ENCODE measurements at places on chromosomes 2 and 18. TPM values are rescaled to one million over a fixed set of nuclear protein-coding genes. Genes with fewer than 3 reads are reported as not detected.

GRCh38 chr2:132274000-132274399 lies 112.2 kb upstream of the ANKRD30BL start:
- no peaks in the 10 kb centered on the region for H3K27me3 ChIP-seq
- H3K4me1 ChIP-seq: no peaks in the 10 kb centered on the region
- H3K36me3 ChIP-seq: no peaks in the 10 kb centered on the region
- DNase-seq: no peak
- no peak overlapping the region for H3K27ac ChIP-seq

UGT1A5 gene
- total RNA-seq: not detected

KCNJ13 gene
- not detected for total RNA-seq

DNA sequence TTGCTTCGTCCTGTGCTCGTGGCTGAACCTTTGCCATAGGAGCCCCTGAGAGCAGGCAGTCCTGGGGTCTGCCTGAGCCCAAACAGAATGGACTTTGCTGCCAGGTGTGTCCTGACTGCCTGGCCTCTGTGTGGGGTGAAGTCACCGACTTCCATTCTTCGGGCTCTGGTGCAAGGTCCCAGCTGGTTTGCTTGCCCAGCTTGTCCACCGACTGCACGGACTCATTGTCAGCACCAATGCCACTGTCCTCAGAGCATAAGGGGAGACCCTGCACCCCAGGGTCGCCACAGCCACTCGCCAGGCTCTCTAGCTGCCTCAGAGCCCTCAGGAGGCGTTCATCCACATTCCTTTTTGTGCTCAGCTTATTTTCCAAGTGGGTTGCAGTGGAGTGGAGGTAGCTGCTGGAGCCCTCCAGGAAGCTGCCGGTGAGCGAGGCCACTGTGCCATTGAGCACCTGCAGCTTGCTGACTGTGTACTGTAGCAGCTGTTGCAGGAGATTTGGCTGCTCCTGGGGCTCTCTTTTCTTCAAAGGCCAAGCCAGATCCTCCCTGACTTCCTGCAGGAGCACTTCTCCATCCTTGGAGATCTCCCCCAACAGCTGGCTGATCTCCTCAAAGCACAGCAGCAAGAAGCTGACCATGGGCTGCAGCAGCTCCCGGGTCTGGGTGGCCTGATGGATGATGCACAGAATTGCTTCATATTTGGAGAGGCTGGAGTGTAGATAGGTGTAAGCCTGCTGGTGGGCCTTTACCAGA lies 1.2 kb downstream of the PCARE start:
- H3K36me3 ChIP-seq: no peaks in the 10 kb centered on the region
- H3K27me3 ChIP-seq: no peaks in the 10 kb centered on the region
- no peak for DNase-seq
- H3K27ac ChIP-seq: no peak overlapping the region
- no peaks in the 10 kb centered on the region for H3K4me1 ChIP-seq

ANKRD62 gene
- not detected for total RNA-seq

GRCh38 chr2:238129166-238130010 lies 9.1 kb upstream of the KLHL30 start:
- DNase-seq: no peak
- H3K27me3 ChIP-seq: no peaks in the 10 kb centered on the region
- H3K36me3 ChIP-seq: no peaks in the 10 kb centered on the region

PCARE gene
- total RNA-seq: not detected

DNA sequence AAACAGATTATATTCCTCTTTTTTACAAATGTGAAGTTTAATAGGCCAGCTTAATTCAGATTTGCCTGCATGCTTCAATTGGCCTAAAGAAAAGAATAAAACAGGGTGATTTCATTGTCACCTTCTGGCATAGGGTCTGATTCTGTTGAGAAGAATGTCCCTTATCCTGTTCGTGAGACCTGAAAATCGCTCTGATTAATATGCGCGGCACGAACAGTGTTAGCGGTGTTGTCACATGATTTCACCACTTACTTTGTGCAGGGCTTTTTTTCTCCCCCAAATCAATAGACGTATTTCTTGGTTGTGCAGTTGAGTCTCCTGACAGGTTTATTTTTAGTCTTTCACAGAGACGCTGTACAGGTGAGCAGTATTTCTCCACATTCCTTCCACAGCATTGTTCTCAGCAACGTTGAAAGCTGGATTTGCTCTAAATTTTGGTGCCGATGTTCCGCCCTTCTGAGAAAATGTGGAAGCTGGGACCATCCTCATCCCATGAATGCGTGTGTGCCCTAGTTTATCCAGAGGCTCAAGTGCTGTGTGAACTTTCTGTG lies 81.9 kb downstream of the ITGB1BP1 start:
- H3K36me3 ChIP-seq: no peaks in the 10 kb centered on the region
- DNase-seq: no peak
- peaks cover 3% of the 10 kb centered on the region for H3K27me3 ChIP-seq
- no peak overlapping the region for H3K4me3 ChIP-seq

DNA sequence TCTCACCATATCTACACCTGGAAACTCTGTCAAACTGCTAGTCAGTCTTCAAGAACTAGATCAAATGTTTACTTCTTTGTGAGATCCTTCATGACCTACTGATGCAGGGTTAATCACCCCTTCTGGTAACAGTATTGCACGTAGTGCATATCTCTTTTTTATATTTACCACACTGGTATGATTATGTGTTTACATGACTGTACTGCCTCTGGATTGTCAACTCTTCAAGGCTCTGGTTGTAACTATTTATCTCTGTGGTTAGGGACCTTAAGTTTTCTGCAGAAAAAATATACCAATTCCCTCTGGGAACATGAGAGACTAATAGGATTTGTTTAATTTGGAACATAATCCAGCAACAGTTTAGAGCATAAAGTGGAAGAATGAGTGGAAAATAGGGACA lies 135.5 kb downstream of the PDE1A start:
- H3K4me3 ChIP-seq: no peak overlapping the region
- H3K36me3 ChIP-seq: no peaks in the 10 kb centered on the region
- H3K27me3 ChIP-seq: no peaks in the 10 kb centered on the region
- no peaks in the 10 kb centered on the region for H3K4me1 ChIP-seq

PSD4 gene
- 124 TPM for total RNA-seq

DNA sequence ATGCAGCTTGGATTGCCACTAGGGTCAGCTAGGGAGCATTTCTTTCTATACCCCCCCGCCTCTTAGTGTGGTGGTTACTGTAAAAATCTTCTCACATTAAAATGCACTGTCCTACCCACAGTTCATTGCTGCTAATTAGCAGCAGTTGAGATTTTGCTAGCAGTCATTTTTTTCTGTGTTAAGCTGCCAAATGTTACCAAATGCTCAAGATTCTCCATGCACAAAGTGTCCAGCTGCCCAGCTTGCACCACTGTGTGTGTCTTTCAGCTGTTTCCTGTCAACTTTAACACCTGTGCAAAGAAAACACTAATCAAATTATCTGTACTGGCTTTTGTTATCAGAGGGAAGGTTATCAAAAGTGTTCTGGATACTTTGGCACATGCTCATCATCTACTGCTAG lies 679.3 kb downstream of the NR4A2 start:
- DNase-seq: no peak
- no peak overlapping the region for H3K27ac ChIP-seq
- no peaks in the 10 kb centered on the region for H3K4me1 ChIP-seq
- H3K27me3 ChIP-seq: no peaks in the 10 kb centered on the region
- H3K4me3 ChIP-seq: no peak overlapping the region

- H3K27ac ChIP-seq: no peak overlapping the region
- no peak overlapping the region for H3K4me3 ChIP-seq
- no peaks in the 10 kb centered on the region for H3K27me3 ChIP-seq
- peak; percentile 30 for DNase-seq
These were observed 49.9 kb upstream of the DAPL1 start for GRCh38 chr2:158745067-158745865.

GRCh38 chr2:42132191-42132965 lies 36.8 kb upstream of the EML4 start:
- H3K36me3 ChIP-seq: no peaks in the 10 kb centered on the region
- H3K4me3 ChIP-seq: peak overlapping the region; percentile 75
- DNase-seq: no peak
- H3K27ac ChIP-seq: peak overlapping the region; percentile 97

EFHD1 gene
- total RNA-seq: 1.3 TPM

- DNase-seq: no peak
- H3K27ac ChIP-seq: no peak overlapping the region
- peaks cover 9% of the 10 kb centered on the region for H3K4me1 ChIP-seq
These were observed 47.0 kb downstream of the CXCR4 start for GRCh38 chr2:136070913-136071312.

CRYGC gene
- total RNA-seq: not detected

DNA sequence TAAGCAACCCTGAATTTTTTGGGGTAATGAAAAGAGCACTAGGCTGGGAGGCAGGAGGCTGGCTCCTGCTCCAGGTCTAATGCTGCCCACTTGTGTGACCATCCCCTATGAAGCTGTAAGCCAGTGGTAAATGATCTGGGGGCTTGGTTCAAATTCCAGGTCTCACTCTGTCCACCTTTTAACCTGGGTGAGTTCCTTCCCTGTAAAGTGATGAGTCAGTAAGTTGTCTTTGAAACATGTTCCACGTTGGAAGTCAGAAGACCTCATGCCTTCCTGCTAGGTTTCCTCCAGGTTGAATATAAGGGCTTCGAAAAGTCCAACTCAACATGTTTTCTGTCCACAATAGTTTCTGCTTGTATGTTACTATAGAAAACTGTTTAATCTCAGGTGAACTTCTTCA lies 160.9 kb upstream of the MYT1L start:
- H3K36me3 ChIP-seq: no peaks in the 10 kb centered on the region
- no peak overlapping the region for H3K27ac ChIP-seq
- no peaks in the 10 kb centered on the region for H3K4me1 ChIP-seq
- no peak for DNase-seq
- no peaks in the 10 kb centered on the region for H3K27me3 ChIP-seq
- no peak overlapping the region for H3K4me3 ChIP-seq

DNA sequence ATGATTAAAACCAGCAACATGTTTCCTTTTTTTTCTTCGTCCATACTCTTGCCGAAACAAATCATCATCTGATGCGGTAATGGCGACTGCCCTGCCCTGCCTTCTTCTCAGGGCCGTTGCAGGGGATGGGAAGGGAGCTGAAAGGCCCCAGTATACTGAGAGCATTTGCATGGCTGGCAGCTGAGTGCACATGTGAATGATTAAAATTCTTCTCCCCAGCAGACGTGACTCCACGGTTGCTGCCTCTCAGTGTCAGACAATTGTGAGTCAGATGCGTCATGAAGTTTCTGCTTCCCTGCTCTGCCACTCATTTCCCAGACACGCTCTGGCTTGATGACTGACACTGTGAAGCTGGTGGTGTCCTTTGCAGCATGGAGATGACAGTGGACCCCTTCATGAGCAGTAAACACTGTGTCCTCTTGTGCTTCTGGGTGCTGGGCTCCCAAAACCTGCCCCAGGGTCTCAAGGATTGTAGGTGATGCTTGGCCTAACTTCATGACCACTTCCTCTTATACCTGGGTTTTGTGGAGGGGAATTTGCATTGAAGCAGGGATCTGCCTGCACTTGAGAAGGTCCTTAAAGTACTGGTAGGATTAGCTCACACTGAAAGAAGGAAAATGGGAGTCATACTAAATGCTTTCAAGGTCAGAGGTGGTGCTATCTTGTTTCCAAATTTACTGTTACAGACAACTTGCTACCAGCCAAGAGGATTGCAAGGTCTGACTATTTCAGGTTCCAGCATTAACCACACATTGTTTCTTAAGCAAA lies 222.5 kb upstream of the COPS8 start:
- H3K27me3 ChIP-seq: no peaks in the 10 kb centered on the region
- no peaks in the 10 kb centered on the region for H3K4me1 ChIP-seq
- no peak overlapping the region for H3K27ac ChIP-seq
- no peaks in the 10 kb centered on the region for H3K36me3 ChIP-seq

DNA sequence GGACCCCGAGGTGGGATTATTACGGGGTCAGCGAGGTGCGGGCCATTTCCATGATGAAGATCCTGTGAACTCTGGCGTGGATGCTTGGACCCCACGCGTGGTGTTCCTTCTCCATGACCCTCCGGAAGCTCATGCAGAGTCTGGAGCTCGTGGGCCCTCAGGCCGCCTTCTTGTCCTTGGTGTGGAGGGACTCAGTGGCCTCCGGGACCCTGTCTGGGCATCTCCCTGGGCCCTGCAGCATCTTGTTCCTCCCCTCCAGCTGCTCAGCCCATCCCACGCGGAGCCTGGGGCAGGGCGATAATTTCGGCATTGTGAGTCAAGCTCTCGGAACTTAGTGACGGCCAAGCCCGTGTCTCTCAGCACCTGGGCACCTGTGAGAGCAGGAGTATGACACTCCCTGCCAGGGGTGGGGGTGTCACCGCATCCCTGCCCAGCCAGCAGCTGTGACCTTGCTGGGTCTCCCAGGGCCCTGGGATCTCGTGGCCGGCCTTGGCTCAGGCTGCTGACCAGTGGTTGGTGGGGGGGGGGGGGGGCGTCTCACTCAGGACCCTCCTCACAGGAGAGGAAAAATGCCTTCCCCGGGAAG lies 24.6 kb downstream of the RTP5 start:
- no peaks in the 10 kb centered on the region for H3K36me3 ChIP-seq
- H3K27me3 ChIP-seq: no peaks in the 10 kb centered on the region
- no peak overlapping the region for H3K27ac ChIP-seq

DNA sequence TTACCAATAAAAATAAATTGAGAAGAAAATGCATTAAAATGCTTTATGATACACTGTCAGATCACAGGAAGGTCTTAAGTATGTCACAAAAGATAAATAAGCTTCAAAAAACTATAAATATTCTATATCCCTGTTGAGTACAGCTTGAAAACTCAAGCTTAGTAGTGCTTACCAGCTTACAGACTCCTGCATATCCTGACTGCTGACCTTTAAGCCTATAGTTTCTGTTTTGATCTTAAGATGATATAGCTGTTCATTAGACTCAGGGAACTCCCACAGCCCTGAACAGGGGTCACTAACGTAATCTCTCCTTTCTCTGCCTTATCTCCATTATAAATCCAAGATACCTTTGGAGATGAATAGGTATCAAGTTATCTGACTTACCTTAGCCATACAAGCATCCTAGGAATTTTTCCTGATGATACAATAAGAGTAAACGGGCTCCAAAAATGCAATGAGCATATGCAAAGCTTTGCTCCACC lies 93.7 kb upstream of the RBBP8 start:
- DNase-seq: peak; percentile 46
- H3K4me1 ChIP-seq: peaks cover 16% of the 10 kb centered on the region
- H3K27me3 ChIP-seq: peaks cover 4% of the 10 kb centered on the region
- peak overlapping the region; percentile 72 for H3K4me3 ChIP-seq
